Memory B cell (primary cell): ENCODE measurements at places on chromosomes 3 and 15.

DNA sequence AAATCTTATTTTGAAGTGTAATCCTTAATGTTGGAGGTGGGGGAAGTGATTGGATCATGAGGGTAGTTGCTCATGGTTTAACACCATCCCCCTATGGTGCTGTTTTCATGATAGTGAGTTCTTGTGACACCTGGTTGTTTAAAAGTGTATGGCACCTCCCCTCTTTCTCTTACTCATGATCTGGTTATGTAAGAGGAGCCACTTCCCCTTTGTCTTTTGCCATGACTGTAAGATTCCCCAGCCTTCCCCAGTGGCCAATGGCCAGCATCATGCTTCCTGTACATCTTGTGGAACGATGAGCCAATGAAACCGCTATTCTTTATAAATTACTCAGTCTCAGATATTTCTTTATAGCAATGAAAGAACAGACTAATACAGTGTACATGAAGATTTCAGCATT lies 39.8 kb upstream of the GMNC start:
- DNase-seq = no peak

DNA sequence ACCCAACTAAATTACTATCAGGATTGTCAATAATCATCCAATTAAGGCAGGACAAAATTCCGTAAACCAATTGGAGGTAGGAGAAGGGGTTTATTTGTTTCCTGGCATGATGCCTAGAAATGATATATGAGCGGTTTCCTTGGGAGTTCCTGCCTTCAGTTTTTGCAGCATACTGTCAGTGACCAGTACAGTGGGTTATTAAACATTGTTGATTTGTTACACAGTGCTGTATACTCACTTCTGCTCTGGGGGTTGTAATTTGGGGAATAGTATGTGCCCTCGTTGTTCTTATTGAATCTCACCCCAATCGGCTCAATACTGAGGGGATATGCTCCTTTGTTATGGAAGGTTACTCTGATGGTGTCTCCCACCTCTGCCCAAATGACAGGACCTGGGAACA lies 22.2 kb downstream of the CP start:
- DNase-seq = no peak

- DNase-seq = no peak
Observed at GRCh38 chr3:67215690-67216089, 217.6 kb downstream of the KBTBD8 start.

- no peak for DNase-seq
Observed at GRCh38 chr3:119330181-119330580, 36.0 kb downstream of the ARHGAP31 start.

GRCh38 chr3:196093317-196094111 lies 11.6 kb upstream of the TFRC start:
- no peak for DNase-seq

DNA sequence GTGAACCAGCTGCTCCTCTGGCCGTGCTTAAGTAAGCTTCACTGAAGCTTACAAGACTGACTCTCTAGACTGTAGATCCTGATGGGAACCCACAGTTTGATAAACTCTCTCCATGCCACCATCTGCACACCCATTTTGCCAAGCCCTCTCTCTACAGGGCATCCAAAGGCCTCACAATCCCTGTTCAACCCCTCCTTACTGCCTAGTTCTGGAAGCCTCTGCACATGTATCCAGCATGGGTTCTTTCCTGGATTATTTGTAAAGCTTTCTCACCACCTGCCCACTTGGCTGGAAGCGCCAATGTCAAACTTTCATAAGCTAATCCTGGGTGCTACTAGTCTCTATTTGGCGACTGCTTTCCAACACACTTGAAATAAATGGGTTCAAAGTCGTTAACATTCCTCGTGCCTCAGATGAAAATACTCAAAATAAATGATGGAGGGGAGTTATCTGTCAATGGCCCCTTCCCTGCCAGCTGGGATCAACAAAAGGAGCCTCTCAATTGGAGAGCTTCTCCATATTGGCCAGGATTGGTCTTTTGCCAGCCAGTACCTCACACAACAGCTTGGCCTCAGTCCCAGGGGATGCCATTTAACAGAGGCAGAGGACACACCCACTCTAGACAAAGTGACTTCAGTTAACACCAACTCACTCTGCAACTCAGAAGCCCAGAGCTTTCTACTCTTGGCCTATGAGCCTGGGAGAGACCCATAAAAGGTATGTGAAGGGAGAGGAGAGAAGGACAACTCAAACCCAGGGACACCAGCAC lies 48.1 kb downstream of the SH3BP5 start:
- no peak for DNase-seq

- no peak for DNase-seq
Observed at GRCh38 chr3:9767418-9767817, 2.3 kb downstream of the CAMK1 start.

DNA sequence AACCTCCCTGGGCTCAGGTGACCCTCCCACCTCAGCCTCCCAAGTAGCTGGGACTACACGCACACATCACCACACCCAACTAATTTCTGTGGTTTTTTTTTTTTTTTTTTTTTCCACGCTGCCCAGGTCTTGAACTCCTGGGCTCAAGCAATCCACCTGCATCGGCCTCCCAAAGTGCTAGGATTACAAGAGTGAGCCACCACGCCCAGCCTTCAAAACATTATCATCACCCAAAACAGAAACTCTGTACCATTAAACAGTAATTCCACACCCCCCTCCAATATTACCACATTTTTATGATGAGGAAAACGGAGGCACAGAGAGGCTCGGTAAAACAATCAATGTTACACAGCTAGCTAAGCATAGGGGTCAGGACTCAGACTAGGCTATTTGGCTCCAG lies 4.0 kb downstream of the IMP3 start:
- no peak for DNase-seq

- no peak for DNase-seq
Observed at GRCh38 chr15:62849316-62850106, 193.0 kb upstream of the TPM1 start.

DNA sequence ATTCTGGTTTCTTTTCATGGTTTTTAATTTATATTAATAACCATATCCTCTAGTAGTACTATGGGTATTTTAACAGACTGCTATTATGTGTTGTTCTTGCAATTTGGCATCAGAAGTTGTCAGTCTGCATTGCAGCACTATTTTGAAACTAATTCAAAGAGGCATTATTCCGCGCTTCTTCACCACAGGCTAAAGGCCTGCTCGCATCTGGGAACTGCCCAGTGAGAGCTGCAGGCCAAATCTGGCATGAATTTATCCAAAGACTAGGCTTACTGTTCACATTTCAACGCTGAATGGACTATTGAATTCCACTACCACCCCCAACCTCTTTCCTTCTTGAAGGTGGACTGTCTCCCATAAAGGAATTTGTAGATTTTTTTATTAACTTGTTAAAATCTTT lies 310.4 kb upstream of the NR2F2 start:
- no peak for DNase-seq

- DNase-seq = no peak
Observed at GRCh38 chr3:108102420-108103039, 11.7 kb upstream of the CD47 start.

- DNase-seq = no peak
Observed at GRCh38 chr3:45199837-45200648, 26.0 kb downstream of the TMEM158 start.

- DNase-seq = peak; percentile 50
Observed at GRCh38 chr3:11720304-11720898, 76.7 kb upstream of the VGLL4 start.

GRCh38 chr15:100940767-100941379 lies 21.7 kb downstream of the LRRK1 start:
- DNase-seq = no peak

DNA sequence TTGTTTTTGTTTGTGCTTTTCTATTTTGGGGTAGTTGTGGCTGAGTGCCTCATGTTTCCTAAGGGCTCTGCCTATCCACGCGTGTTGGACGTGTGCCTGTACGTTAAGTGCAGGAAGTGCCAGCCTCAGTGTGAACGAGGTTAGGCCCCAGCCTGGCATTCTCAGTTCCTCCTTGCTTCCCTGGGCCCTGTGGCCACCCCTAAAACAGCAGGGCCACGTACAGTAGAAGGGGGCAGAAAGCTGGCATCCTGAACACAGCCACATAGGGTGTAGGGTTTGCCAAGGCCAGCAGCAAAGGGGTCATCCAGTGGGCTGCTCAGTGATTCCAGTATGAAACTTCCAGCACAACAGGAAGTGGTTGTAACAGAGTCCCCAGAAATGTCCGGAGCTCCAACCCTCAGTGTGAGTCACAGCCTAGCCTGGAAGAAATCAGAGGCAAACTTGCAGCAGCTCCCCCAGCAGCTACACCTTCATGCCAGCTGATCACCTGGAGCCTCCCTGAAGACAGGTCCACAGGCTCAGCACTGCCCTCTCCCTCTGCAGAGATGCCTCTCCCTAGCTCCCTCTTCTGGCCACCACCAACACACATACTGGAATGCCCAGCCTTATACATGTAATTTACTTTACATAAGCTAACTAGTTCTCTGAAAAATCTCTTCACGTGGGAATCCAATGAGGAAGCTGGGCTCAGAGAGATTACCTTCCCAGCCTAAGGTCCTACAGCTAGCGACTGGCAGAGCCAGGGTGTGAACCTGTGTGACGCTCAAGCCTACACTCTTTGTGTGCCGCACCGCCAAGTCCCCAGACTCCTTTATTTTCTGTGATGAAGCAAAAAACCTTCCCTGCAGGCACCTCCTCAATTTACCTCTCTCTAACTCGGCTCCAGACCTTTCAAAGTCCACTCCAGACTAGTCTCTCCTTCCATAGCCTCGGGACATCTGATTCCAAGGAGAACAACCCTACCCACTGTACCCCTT lies 26.6 kb downstream of the ILDR1 start:
- peak; percentile 60 for DNase-seq

GRCh38 chr15:67807141-67807540 lies 18.2 kb upstream of the SKOR1 start:
- DNase-seq = no peak

DNA sequence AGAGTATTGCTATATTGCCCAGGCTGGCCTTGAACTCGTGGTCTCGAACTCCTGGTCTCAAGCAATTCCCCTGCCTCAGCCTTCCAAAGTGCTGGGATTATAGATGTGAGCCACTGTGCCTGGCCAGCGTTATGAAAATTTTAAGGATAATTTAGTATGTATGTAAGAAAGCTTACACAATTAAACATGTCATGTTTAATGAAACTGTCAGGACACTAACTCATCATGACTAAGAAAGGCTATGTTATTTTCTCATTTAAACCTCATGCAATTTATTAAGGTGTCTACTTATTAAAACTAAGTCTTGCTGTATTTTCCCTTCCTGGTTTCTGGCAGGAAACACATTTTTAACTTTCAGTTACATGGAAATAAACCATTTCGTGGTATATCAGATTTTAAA lies 106.8 kb upstream of the ATP10A start:
- DNase-seq = no peak

- peak; percentile 39 for DNase-seq
Observed at GRCh38 chr3:113985541-113985940, 37.7 kb downstream of the ZDHHC23 start.

DNA sequence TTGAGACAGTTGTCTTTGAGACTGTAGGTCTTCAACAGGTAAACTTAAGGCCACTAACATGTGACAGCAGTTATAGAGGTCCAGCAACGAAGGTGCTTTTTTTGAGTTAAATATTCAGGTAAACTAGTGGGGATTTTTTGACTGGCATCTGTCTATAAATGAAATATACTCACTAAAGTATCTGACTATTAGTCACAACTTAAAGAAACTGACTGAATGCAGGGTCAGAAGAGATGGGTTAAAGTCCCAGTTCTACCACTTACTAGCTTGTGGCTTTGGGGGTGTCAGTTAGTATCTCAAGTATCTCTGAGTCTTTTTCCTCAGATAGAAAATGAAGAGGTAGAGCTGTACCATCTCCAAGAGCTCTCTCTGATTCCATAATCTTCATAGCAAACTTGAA lies 18.0 kb downstream of the MIX23 start:
- no peak for DNase-seq

DNA sequence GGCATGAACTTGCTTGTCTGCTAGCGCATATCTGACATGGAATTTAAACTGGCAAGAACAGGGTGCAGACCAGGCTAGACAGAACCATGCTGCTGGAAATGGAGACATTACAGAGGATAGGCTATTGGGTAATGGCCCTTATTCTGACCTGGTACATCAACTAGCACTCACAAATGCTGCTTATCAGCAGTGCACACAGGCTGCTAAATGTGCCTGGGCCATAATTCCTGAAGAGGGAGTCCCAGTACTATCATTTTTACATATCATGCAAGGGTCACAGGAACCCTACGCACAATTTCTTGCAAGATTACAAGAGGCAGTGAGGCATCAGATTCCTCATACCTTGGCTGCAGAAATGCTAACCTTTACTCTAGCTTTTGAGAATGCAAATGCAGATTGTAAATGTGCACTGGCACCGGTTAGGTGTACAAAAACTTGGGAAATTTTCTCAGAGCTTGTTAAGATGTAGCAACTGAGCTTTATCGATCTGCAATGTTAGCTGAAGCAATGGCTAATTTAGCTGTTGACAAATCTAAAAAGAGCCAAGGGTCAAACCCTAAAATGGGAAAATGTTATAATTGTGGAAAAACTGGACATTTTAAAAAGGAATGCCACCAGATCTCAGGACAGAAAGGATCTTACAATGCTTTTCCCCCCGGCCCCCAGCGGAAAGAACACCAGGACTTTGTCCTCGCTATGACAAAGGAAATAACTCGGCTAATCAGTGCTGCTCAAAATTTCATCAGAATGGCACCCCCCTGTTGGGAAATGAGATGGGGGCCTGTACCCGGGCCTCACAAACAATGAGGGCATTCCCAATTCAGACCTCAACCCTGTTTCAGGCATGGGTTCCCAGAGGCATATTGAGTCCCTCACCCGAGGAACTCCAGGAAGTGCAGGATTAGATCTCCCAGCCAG lies 21.1 kb downstream of the CCRL2 start:
- DNase-seq = no peak

GRCh38 chr3:80688814-80689213 lies 921.0 kb upstream of the ROBO1 start:
- no peak for DNase-seq

DNA sequence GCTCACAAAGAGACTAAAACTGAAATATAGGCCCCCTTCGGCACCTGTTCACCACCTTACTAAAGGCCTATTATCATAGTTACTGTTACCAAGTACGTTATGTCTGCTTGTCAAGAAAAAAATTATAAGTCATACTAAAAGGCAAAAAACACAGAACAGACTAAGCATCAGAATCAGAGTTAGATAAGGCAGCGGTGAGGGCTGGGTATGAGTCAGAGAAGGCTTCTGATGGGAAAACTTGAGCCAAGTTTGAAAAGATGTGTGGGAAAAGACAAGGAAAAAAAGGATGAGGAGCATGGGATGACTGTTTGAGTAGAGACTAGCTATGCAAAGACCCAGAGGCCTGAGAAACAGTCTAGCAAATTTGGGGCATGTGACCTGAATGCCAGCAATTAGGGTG lies 387.2 kb upstream of the SGO1 start:
- no peak for DNase-seq

DNA sequence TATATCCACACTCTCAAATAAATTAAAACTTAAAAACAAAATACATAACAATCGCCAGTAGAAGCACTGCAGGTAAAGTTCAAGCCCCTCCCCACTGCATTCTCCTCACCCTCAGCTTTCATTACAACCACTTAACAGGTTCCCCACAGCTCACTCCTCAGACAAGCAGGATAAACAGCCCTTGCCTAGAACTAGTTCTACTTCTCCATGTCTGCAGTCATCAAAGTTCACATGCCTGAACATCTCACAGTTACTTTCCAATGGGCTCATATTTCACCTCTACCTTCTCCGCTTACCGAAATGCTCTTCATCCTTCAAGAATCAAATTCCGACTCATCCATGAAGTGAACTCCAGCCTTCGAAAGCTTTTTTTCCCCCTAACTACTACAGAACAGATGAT lies 4.1 kb downstream of the YEATS2 start:
- DNase-seq = no peak
